CD4-positive, CD25-positive, alpha-beta regulatory T cell (primary cell): ENCODE measurements at places on chromosomes 2 and 18.

DNA sequence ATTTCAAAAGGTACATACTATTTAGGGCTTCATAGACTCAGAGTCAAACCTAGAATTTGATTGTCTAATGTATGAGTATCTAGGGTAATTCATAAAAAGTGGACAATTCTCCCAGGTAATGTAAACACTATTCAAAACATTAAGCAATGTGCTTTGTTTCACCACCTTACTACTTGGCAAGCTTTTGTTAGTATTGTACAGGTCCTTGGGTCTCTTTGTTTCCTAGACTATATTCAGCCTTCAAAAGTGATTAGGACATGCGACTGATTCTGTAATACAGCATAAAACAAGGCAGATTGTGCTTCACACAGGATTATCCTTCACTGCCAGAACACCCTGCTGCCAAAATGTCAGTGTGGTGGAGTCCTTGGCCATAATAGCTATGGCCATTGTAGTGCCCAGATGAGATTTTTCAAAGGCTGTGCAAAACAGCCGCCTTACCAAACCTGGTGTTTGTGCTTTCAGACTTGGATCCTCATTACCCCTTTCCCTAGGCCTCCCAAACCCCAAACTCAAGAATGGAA, 90.1 kb upstream of the CAVIN2 start:
- DNase-seq: no peak

DNA sequence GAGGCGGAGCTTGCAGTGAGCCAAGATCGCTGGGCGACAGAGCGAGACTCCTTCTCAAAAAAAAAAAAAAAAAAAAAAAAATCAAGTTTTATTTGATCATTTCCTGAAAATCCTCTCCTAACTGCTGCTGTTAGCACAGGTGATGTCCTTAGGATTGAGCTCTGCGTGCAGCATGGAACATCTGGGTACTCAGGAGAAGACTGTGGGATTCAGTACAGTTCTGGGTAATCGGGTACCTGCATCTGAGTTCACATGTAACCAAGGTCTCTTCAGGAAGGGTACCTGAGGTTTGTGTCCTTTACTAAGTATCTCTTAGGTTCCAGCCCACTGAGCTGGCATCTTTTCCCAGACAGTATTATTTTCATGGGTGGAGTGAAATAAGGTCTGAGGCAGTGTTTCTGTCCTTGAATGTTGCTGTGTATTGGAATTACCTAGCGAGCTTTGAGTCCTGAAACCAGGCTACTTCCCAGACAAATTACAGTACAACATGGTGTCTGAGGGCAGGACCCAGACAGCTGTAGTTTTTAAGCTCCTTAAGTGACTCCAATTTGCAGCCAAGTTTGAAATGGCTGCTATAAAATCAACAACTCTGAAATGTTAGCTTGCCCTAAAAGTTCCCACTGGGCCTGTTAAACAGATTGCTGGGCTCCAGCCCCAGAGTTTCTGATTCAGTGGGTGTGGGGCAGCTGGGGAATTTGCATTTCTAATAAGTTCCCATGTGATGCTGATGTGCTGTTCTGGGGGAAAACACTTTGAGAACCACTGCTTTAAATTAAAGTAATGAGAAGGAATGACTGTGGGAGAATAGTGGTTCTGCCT, 120.5 kb downstream of the PMAIP1 start:
- no peak for DNase-seq

DNA sequence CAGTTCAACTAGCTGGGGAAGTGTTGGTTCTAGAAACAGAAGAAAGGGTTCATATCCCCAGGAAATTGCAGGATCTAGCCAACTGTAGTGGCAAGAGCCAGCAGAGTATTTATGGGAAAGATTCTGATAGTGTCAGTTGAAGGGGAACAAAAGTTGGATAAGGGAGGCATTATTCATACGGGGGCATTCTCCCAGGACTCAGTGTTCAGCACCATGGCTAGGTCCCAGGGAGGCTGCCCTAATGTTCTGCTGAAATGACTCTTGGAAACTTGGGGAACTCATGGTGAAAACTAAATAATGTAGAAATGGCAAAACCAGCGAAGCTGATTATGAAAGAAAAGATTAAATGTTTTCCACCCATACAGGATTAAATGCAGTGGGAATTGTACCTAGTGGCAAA, 543.7 kb downstream of the TRIB2 start:
- DNase-seq: no peak

DNA sequence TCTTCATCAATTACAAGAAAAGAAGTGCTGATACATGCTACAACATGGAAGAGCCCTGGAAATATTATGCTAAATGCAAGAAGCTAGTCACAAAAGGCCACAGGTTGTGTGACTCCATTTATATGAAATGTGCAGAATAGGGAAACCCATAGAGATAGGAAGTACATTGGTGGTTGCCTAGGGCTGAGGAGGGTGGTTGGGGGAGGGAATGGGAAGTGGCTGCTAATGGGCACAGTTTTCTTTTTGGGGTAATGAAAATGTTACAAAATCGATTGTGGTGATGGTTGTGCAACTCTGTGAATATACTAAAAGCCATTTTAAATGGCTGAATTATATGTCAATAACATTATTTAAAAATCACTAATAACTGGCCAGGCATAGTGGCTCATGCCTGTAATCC, 24.3 kb upstream of the RESP18 start:
- no peak for DNase-seq

DNA sequence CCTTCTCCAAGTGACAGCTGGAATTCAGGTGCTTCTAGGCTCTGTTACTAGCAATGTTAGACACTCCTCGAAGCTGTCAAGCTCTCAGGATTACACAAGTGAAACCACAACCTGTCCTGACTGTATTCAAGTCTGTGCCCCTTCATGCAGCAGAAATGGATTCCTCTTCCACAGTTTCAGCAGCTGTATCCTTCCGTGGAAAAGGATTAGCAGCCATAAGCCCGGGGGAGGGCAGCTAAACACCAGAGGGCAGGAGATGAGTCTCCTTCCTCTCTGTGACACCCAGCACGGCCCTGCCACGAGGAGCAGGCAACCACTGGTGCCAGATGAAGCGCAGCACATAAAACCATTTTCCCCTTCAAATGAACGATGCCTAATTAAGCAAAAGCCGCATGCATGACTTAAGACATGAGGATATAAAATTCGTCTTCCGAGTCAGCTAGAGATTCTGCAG, 1.2 kb downstream of the ST3GAL5 start:
- DNase-seq: peak; percentile 28

GRCh38 chr2:174145827-174146226, 102.5 kb downstream of the OLA1 start:
- peak; percentile 18 for DNase-seq

GRCh38 chr2:218435003-218435982, 16.4 kb downstream of the VIL1 start:
- no peak for DNase-seq

- no peak for DNase-seq
Measured at GRCh38 chr2:231139796-231140195, 15.0 kb upstream of the HTR2B start.

DNA sequence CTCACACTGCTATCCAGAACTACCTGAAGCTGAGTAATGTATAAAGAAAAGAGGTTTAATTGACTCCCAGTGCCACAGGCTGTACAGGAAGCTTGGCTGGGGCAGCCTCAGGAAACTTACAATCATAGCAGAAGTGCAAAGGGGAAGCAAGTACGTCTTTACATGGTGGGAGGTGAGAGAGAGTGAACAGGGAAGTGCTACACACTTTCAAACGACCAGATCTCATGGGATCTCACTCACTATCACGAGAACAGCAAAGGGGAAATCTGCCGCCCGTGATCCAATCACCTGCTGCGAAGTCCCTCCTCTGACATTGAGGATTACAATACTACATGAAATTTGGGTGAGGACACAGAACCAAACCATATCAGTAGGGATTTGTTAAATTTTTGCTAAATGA, 150.4 kb upstream of the NXPH2 start:
- no peak for DNase-seq

GRCh38 chr2:174332217-174332963, 2.4 kb upstream of the SP9 start:
- no peak for DNase-seq
